ENCODE measurements at places on chromosomes 7 and 10.

DNA sequence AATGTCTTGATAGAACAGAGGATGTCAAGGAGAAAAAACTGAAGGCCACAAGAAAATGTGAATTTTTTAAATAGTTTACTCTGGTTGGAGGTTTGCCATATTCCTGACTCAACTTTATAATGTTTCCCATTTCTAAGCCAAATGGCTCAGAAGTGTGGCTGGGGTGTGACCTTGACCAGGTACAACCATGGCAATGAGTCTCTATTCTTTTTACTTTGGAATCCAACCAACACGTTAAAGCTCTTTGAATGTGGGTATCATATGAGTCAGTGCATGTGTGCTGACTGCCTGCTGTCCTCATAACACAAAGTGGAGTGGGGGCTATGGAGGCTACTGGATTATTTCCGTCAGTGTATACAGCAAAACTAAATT lies 33.5 kb upstream of the DLD start:
- DNase-seq: no peak

GRCh38 chr10:703118-703517 lies 13.7 kb upstream of the DIP2C start:
- DNase-seq: no peak

DNA sequence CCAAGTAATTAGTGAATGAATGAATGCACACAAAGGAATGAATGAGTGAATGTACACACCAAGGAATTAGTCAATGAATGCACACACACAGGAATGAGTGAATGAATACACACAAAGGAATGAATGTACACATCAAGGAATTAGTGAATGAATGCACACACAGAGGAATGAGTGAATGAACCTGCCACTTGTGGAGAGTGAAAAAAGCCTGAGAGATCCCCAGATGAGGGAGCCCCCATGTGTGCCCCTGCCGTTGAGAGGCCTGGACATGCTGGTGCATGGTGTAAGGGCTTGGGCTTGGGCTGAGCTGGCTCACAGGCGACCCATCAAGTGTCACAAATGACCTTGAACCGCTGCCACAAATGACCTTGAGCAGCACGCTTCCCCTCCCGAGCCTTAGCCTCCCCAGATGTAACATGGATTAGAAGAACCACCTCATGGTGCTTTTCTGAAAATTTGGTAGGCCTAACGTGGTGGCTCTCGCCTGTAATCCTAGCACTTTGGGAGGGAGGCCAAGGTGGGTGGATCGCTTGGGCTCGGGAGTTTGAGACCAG lies 46.2 kb downstream of the GTF2IRD1 start:
- no peak for DNase-seq

DNA sequence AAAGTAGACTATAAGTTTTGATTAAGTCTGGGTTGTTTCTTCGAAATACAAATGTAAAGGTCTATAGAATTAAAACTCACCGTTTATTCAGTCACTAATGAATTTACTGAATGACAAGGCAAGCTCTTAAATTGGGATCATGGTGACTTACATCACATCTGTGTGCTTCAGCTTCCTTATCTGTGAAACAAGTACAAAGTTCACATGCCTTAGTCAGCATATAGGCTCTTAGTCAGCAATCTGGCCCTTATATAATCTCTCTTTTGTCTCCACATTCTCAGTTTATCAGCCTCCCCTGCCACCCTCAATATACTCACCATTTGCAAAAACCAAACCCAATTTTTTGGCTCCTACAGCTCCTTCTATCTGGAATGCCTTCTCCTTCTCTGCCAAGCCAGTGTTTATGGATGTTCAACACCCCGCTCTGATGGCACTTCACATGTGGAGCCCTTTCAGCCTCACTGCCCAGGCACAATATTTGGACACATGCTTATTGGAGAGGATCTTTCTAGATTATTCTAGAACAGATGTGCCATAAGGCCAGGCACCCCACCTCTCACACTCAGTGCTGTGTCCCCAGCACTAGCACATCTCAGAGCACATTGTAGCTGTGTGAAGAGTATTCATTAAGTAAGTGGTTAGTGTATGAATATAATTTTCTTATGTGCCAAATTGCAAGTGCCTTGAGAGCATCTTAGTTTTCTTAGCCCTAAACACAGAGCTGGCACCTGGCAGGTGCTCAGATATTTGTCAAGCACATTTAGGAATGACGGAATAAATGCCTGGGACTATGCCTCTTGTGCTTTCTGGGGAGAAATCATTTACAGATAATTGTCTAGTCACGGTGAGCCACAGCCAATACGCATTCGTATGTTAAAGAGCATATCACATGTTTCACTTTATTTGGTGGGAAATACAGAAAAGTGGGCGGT lies 9.8 kb upstream of the LAMB1 start:
- DNase-seq: peak; percentile 90

GRCh38 chr10:87818505-87819288 lies 671 bp upstream of the ATAD1 start:
- peak; percentile 66 for DNase-seq

DNA sequence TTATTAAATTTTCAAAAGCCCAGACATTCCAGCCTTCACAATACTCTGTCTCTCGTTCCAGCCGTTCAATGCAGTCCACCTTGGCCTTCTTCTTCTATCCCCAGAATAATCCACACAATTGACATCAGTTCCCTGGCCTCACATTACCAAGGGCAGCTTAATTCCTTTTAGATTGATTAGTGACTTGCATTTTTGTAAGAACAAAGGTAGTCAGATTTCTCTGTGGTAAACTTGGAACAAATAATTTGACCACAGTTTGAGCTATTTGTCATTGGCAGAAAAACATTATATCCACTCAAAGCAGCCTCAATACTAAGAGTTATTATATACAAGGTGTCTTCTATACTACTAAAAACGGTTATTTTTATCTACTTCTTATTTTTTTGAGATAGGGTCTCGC lies 5.1 kb upstream of the CYTH3 start:
- no peak for DNase-seq

DNA sequence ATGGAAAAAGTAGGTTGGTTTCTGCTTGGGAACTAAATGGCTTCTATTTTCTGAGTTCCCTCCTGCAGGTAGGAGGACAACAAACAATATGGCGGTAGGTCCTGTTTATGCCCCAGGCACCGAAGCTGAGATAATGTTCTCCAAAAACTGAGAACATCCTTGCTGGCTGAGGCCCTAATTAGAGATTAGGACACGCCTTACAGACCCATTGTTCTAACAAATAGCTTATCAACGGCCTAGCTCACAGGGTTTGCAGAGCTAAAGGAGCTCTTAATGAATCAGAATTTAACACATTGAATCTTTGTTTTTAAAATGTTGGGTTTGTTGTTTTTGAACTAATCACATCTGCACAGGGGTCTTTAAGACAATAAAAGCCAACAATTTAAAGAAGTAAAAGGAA lies 37.0 kb downstream of the HTR5A start:
- no peak for DNase-seq

GRCh38 chr10:47264797-47265281 lies 35.2 kb upstream of the GDF10 start:
- peak; percentile 32 for DNase-seq

DNA sequence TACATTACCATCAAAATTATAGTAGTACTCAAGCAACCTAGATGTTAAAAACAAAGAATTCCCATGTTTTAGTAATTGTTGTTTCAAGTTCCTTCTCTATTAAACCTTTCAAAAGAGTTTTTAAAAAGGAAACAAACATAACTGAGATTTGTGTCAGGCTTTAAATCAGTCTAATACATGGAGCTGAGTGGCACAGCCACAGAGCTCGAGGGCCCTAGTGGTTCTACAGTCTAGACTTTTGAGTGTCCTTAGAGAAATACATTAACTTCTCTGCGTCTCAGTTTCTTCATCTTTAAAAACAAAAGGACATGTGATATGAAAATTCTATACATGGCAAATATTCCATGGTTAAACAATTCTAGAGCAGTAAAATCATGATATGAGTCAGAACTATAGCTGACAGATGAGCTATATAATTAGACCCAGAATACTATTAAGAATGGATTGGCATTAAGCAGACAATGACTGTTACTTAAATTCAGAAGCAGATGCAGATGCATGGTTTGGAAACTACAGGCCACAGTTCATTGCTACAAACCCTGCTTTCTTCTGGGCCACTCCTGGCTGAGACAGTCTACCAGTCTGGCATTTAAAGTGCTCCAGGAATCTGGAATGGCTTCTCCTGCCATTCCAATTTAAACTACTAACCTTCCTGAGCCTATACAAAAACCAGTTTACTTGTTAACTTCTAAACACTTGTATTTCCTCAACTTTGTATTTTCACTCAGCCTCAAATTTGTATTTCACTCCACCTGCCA lies 77.4 kb downstream of the EPC1 start:
- no peak for DNase-seq

DNA sequence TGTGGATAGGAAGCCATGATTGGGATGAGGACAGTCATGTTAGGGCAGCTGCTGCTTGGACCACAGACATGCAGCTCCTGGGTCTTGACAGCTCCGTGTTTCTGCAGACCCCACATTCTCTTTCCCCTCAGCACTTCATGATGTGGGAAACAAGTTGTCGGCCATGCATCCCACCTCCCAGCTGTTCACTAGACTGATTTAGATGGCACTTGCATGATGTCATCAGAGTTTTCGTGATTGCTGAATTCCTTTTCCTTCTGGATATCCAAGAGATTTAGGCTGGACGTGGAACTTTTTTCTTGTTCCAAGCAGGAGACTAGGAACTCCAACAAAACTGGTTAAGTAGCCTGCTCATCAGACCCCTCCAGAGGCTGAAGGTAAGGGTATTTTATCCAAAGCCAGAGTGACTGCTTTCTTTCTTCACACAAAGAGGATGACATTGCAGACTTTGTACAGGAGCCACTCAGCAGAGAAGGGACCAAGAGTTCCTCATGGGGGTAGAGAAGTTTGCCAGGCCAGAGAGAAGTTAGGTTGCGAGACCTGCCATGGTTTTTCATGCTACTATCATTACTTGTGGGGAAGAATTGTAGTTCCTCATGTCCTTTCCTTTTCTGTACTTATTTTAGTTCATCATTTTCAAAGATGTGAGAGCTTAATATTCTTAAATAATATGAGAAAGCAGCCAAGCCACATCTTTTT lies 117.7 kb upstream of the GJD4 start:
- DNase-seq: no peak

DNA sequence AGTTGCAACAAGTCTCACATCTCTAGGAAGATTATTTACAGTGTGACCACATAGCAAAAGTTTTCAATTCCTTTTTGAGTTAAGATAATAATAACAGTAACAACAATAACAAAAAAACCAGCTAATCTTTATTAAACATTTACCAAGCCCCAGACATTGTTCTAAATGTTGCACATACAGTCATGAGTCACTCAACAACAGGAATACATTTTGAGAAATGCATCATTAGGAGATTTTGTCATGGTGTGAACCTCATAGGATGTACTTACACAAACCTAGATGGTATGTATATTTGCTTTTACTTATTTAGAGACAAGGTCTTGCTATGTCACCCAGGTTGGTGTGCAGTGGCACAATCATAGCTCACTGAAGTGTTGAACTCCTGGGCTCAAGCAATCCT lies 52.0 kb downstream of the SPAM1 start:
- DNase-seq: no peak

DNA sequence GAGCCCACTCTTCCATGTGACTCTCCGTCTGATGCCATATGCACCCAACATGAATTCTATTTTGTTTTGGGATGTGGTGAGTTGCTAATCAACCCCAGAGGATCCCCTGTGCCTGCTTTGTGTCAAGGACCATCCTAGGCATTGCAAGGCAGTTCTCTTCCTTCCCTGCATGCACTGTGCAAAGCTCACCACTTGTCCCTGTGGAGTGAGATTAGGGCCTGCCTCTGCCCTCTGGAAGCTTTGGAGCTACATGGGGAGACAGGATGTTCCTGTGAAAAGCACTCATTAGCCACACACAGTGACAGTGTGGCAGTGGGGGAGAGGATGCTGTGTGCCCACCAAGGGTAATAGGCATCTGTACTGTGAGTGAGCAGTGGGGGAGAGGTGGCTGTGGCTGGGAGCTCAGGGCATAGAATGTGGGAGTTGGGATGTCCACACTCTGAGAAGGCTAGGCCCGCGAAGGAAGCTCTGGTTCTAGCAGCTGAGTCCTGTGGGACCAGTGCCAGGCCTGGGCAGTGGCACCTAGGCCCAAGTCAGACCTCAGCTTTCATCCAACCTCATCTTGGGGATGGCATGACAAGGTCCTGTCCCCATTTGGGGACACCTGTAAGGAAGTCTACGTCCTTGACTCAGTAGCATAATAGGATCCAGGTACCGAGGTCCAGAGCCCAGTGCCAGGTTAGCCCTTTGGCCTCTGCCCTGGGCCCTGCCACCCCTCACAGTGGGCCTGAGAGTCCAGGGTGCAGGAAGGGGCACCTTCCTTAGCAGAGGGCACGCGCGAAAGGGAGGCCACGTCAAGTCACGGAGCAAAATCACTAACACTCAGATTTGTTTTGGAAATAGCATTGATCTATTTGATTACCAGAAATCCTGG lies 6.6 kb downstream of the ADRA2A start:
- no peak for DNase-seq

DNA sequence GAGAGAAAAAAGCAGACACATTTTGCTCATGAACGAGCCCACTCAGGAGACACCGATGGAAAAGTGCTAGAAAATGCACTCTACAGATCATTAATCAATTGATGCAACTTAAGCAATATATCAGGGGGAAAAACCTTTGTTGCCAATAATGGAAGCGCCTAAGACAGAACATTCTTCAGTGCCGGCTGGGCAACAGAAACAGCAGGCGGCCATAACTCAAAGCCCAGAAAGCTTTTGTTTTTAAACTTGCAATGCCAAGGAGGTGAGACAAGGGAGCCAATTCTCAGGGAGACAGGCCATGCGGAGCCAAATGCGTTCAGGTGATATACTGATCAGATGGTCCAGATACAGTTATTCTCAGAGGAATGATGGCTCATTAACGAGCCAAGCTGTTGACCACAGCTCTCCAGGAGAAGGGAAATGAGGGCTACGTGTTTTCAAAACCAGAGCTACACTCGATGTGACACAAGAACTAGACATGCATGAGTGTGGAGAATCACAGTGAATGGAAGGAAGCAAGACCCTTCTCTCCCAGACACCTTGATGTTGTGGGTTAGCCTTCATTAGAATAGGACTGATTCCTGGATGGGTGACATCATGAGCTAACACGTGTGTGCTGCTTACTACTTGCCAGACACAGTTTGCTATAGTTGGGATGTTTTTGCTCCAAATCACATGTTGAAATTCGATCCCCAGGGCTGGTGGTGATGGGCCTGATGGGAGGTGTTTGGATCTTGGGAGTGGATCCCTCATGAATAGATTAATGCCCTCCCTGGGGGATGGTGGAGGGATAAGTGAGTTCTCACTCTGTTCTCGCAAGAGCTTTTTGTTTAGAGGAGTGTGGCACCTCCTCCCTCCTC lies 79.1 kb upstream of the KCNMA1 start:
- DNase-seq: no peak

All from RKO (cell line).